ENCODE measurements at places on chromosomes 4 and X.

DNA sequence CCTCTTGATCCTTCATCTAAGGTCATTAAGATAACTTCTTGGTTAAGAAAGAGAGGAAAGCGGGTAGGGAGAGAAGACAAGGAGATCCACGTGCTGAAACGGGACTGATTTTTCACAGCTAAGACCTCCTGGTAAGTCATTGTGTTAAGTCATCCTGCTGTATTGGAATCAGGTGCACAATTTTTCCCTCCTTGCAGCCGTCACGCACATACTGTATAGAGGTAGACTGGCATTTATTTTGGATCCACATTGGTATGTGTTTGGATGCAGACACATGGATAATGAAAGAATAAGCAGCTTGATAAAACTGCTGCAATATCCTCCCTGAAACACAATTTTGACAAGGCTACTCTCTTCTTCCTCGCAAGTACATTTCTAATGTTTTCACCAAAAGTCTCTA is 60.1 kb upstream of the NAP1L5 start:
- no peak for DNase-seq

GRCh38 chr4:2059046-2059725 is at the start of gene NAT8L:
Gene NAT8L, plus strand, starts transcription at chr4:2059327. Its CDS starts 185 bp downstream, at chr4:2059512.
- DNase-seq = peak; percentile 21

- DNase-seq = no peak
Observed at GRCh38 chr4:101232074-101232776, 115.1 kb downstream of the PPP3CA start.

DNA sequence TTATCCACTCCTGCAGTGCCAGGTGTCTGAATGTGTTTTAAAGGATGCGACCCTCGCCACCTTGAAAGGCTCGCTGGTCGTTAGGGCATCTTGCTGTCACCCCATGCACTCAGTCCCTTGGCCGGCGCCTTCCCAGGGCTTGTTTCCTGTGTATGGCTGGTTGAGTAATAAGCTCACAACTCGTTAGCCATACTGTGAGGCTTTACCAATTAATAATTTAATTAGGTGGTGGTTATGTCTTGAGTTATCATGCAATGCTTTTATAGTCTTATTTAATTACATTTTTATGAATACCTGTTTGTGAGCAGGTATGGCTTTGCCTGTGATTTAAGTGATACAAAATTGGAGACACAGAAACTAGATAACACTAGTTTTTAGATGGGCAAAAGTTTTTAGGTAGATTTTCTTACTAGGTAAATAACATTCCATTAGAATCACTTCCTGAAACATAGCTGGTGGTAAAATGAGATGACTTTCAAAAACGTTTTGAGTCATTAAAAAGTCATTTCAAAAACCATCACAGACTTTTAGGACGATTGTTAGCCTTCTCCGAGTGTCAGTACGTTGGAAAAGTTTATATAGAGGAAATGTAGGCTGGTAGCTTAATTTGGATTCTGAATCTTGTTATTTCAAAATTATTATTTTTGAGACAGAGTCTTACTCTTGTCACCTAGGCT is 18.2 kb downstream of the PTTG2 start:
- DNase-seq = no peak

DNA sequence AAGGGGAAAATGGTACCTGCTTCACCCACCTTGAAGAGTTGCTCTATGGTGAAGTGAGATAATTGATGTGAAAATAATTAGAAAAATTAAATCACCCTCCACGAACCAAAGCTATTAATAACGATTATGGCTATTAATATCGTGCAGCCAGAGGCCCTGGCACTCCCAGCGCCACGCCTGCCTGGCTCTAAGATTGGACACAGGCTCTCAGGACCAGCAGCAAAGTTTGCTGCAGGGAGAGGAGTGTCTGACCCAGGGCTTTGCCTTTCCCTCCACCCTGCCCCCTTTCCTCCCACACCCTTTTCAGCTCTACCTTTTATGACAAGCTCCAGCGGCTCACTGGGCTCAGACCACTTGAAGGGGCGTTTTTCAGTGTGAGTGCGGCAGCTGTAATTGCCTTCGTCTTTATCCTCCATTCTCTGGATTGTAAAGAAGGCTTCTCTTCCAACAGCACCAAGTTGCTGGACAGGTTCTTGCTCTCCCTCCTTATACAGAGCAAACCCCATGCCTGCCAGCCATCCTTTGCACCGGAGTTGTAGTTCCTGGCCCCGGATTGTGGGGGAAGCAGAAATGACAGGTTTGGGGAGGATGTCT is 11.5 kb downstream of the IGSF1 start:
- DNase-seq = no peak

DNA sequence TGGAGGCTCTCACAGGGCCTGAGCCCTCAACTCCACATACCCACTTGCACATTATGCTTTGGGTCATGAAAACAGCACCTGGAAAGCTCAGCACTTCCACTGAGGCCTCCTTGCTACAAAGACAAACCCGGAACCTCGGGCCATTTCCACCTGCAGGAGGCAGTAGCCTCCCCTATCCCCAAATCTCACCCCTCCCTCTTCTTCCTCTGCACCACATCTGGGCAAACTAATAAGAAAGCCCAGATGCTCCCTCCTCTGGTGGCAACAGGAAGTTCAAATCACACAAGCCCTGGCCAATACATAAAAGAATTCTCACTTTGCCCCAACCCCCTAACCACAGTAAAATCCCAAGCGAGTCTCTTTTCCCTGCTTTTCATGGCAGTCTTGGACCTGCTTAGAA is 136.4 kb downstream of the MAPK10 start:
- DNase-seq = peak; percentile 66

- no peak for DNase-seq
Observed at GRCh38 chr4:93540562-93540961, 288.0 kb upstream of the ATOH1 start.

DNA sequence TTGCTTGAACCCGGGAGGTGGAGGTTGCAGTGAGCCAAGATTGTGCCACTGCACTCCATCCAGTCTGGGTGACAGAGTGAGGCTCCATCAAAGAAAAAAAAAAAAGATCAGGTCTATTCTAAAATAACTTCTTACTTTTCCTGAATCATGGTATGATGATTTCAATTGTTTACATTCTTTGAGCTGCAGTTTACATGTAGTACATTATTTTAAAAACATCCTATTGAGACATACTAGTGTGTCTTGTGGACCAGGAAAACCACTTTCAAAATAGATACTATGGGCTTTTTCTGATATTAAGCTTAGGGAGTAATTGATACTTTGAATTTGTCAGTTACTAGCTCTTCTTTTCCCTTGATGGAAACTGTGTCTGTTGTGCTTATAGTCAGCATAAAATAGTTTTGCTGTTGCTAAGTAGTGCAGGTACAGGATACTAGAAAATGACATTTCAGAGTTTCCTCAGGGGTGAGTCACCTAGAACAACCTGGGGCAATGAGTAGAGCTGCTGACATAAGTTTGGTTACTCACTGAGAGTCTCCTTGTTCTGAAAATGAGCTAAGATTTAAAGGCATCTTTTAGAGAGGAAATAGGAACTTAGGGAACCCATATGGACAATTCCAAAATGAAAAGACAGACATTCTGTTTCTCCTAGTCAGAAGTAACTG is 53.2 kb upstream of the C4orf54 start:
- no peak for DNase-seq

DNA sequence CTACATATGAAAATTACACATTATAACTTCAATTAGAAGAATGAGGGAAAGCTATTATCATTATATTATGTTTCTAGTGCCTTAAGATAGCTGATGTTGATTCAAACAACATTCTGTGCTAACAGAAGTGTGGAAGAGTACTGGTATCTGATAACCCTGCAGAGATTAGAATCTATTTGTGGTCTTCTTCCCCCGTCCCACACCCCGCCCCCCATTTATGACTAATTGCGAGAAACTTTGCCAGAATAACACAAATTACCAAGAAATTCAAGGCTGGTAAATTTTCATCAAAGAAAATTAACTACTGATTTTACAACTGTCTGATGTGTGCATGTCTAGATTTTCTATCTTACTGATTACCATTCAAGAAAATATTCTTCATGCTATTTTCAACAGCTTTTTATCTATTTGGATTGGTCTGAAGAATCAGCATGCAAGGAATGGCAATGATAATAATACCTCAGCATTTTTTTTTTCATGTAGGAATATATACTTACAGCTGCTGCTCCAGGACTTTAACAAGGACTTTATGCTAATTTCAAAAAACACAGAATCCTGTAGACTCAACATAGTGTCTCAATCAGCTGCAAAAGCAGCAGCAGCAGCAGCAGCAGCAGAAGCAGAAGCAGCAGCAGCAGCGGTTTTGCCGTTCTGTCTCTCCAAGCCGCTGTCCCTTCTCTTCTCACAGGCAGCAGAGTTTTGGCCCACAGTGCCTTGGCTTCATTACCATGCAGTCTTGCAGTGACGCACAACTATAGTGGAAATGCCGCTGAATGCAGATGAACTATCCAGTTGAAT is 126.7 kb downstream of the FRYL start:
- no peak for DNase-seq

DNA sequence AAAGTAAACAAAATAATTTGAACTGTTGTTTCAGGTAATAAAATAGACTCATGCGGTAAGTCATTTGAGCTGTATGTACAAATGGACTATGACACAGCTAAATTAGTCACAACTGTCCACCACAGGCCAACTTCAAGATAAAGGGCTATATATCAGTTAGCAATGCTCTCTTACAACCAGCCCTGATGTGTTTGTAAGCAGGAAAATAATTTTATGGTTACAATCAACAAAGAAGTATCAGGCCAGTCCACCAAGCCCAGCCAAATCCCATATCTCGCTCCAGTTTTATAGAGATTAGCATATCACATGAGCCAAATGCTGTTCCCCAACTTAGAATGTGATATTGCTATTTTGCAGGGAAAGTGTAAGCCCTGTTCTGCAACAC is 511 bp upstream of the DUSP21 start:
- no peak for DNase-seq

GRCh38 chr4:153242839-153243324 is 38.6 kb downstream of the TRIM2 start:
- no peak for DNase-seq

DNA sequence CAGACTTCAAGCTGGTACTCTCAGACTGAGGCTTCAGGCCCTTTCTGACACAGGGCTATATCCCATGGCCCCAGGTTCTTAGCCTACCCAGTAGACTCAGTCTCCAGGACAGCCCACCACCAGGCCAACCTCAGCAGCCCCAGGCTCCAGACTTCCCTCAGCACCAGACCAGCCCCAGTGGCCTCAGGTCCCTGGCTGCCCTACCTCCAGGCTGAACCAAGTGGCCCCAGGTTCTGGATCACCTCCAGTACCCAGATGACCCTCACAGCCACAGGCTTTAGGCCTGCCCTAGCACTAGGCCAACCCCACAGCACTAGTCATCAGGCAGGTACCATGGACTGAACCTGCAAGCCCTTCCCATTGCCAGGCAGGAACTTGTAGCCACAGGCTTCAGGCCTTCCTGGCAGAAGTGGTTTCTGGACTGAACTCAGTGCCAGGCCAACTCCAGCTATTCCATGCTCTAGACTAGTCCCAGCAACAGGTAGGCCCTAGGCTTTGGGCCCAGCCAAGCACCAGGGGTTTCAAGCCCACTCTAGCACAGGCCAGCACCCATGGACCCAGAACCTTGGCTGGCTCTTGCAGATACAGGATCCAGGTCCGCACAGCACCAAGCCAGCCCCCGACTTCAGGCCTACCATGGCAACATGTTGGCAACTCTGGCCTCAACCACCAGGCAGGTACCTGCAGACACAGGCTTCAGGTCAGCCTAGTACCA is 45.7 kb upstream of the MAGED4 start:
- DNase-seq = no peak

DNA sequence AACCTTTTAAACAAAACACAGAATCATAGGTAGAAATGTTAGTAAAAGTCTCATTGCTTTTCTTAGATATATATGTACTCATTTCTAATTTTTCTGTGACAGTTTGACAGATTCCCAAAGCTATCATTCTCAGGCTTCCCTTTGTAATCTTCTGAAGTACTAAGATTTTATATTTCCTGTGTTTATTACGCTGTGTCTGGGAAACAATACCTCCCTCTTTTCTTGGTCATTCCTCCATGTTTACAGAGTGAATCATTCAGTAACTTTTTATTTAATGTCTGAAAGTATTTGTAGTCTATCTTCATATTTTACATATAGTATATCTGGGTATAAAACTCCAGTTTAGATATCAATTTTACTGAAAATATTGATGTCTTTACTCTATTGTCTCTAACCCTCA is 1826.3 kb upstream of the IGFBP7 start:
- DNase-seq = no peak

DNA sequence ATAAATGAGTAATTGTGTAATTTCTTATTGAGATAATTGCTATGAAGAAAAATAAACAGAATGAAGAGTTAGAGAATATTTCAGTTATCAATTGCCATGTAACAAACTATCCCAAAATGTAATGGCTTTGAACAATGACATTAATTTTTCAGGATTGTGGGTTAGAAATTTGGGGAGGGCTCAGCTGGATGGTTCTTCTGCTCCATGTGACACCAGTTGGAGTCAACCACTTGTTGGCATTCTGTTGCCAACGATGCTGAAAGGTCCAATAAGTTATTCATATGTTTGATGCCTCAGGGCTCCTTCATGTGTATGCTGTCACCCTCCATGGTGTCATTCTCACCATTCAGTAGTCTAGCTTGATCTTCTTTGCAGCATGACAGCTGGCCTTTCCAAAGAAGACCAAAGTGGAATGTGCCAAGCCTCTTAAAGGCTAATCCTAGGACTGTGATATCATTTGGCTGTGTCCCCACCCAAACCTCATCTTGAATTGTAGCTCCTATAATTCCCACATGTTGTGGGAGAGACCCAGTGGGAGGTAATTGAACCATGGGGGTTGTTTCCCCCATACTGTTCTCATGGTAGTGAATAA is 20.9 kb upstream of the CCDC149 start:
- DNase-seq = no peak

GRCh38 chr4:47942081-47942819 is 27.9 kb upstream of the NFXL1 start:
- no peak for DNase-seq

DNA sequence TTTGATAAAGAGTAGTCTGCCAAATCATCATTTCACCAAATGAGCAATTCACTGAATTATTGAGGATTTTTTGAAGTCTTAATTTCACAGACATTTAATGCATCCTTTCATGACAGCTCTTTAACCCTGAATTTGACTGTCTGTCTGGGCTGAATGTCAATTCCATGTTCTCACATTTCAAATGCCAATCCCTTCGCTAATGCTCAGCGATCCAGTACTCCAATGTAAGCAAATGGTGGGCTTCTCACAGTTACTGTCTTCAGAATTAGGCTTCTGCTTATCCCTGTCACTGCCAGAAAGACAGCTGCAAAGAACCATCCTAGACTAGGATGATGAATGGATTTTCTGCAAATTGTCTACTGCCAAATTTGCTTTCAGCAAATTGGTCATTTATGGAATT is 36.2 kb upstream of the USP38 start:
- no peak for DNase-seq

Measured in HCT116 (cell line).